ENCODE measurements at places on chromosomes 2 and 18.

DNA sequence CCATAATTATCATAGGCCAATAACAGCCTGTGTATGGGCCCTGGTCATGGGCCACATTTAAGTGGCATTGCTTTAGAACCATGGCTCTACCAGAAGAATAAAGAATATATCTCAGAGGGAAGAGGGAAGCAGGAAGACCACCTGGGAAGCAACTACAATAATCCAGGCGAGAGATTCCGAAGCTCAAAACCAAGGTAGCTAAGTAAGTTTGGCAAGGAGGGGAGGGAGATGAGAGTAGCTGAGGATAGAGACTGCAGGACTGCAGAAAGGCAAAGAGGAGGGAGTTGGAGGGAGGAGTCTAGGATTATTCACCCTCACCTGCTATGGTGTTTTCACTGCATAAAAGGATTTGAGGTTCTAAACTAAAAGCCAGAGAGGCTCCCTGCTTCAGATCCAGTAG, 293.5 kb downstream of the SETBP1 start:
- DNase-seq: no peak

DNA sequence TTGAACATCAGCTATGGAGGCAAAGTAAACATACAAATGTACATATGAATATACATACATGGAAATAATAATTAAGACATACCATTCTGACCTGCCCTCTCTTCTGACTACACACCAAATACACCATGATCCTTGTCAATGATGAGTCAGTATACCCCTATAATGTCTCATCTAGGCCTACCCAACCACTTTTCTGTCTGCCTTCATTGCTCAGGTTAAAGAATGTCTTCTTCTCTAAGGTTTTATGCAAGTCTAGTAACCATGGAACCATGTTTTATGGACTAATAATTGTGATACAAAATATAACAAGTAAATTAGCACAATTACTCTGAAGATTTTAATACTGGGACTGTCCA, 128.7 kb downstream of the NCKAP5 start:
- no peak for DNase-seq

DNA sequence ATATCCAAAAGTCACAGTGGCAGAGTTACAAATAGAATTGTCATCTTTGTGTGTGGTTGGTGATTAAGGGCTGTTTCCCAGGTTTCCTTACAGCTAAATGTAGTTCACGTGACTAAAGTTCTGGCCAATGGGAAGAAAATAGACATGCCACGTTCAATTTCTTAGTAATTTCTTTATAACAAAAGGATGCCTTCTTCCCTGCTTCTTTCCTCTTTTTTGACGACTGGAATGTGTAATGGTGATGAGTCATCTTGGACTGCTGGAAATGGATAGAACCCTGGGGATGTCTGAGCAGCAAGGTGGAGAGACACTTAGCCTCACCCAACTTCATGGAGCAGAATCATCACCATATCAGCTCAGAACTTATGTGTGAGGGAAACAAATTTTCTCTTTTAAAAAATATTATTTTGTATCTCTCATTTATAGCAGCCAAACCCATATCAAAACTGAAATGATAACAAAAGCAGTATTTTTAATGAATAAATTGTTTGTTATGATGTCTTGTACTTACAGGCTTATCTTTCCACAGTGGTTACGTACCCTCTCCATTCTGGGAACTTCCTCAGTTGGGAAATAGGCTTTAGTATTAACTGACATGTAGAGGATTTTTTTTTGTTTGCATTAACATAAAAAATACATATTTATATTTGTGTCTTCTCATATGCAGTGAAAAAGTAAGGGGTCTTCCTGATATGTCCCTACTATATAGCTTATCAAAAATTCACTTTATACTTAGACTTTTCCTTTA, 91.1 kb upstream of the CDH2 start:
- DNase-seq: no peak

GRCh38 chr18:48296581-48296980, 112.6 kb downstream of the ZBTB7C start:
- DNase-seq: no peak

DNA sequence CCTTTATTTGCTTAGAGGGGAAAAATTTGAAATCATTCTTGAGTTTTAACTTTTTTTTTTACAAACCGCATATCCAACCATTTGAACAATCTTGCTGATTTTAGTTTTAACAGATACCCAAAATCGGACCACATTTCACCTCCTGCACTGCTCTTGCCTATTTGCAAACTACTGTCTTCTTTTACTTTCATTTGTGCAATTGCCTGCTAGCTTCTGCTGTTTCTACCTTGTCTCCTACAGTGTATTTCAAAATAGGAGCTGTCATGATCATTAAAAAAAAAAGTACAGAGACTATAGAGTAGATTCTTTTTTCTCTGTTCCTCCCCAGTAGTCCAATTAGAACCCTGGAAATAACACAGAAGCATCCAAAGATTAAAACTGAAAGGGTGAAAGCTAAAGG, 1081.2 kb downstream of the SOCS6 start:
- no peak for DNase-seq

DNA sequence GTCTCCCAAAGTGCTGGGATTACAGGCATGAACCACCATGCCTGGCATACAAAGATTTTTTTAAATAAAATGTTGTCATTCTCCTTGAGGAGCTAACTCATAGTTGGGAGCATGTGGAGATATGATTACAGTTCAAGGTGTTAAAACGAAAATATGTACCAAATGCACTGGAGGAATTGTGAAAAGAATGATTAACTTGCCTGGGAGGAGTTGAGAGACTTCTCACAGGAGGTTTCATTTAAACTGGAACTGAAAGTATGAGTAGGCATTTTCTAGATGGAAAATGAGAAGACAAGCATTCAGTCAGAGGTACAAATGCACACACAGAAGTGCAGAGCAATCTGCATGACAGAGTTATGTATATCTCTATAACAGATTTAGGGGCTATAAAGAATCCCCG, 126.6 kb upstream of the PDE1A start:
- no peak for DNase-seq

DNA sequence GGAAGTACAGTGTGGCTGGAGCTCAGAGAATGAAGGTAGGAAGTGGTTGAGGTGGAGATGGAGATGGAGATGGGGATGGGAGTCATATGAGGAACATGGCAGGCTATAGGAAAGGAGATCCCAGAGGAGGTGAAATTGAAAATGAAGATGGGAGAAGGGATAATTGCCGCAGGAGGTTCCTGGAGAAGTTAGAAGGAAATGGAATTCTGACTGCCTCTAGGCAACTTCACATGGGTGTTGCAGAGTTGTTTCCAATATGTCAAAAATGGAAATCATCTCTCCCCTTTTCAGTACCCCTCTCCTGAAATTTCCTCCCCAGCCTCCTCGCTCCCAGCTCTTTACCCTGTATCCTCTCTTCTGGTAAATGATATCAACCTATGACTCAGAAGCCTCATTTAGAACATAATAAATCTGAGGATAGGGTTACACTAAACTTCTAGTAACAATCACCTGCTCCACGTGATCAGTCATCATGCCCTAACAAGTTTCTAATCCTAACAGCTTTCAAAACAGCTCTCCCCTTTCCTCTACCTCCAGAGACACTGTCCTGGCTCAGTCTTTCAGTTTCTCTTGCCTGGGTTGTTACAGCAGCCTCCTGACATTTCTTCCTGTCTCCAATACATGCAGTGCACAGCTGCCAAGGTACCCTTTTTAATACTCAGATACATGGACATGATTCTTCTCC, 201.9 kb upstream of the RBMS1 start:
- DNase-seq: no peak

DNA sequence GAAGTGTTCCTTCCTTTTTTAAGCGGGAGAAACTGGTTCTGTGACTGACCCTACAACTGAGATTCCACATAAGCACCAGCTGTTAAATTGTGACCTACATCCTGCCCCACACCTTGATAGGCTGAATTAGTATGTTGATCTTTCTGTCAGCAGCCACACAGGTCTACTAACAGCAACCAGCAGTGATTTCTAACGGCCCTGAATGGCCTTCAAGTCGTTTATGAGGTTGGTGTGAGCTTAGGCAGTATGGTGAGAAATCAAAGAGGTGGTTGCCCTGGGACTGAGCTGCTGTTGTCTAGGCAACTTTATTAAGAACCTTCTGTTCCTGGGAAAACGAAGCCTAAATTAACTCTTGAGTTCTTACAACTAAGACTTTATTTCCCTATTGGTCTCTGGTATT, 197.2 kb upstream of the FSHR start:
- DNase-seq: no peak

DNA sequence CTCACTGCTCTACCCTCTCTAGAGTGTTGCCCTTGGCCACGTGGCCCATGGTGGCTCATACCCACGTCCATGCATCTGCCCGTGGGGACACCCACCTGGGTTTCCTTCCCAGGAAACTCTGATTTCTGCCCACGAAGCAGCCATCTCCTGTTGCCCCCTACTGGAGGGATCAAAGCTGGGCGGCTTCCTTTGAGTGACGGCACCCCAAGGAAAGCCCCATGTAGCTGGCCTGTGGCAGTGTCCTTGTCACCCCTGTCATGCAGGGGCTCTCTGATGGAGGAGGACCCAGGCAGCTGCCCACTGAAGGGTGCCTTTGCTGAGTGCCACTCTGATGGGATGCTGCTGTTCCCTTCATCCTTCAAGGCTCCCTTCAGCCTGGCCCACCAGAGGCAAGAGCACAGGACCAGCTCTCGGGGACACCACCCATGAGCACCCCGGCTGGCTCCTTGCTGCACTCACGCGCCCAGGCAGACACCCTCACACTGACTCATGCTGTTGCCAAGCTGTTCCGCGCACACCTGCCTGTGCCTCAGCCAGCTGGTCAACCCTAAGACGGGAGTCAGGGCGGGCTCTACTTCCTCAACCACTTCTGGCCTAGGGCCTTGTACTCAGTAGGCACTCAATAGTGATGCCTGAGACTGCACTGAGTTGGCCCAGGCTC, 101.1 kb downstream of the CTIF start:
- DNase-seq: no peak

GRCh38 chr2:54673501-54673998, 49.9 kb upstream of the EML6 start:
- DNase-seq: peak; percentile 23

DNA sequence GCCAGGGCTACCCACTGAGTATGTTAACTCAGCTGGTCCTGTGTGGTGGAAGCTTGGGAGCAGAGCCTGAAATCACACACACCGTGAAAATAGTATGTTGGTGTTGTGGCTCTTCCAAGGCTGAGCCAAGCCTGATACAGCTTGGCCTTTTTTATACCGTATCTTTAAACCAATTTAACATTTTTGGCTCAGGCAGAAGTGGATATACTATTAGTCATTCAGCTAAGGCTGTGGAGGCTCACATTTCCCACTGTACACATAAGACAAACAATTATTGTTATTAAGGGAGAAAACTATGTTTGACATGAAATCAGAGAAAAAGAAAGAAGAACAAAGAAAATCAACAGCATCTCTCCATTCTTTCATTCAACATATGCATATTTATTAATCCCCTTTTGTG, 159.0 kb downstream of the BCL11A start:
- DNase-seq: no peak

DNA sequence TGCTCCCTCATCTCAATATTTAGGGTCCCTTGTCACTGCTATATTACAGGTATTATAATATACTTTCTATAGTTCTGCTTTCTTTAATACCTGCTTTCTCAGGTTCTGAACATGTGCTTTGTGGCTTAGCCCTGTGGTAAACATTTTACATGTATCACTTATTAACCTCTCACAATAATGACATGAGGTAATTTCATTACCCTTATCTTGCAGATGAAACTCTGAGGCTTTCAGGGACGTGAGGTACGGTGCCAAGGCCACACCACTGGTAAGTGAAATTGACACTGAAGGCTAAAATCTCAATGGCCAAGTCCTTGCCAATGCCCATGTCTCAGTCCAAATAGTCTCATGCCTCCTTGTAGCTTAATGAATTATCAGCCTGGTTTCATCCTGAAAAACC, 21.7 kb downstream of the LINC00305 start:
- no peak for DNase-seq

DNA sequence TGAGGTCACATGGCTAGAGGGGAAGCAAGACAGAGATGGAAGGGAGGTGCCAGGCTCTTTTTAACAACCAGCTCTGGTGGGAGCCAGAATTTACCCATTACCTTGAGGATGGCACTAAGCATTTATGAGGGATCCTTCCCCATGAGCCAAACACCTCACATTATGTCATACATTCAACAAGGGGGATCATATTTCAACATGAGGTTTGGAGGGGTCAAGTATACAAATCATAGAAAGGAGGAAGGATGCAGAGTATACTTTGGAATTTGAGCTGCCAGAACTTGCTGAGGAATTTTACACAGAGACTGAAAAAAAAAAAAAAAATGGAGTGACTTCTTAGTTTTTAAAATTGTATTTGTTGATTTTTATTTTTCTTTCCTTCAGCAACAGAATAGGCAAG, 891.4 kb downstream of the CCDC85A start:
- no peak for DNase-seq

- DNase-seq: no peak
Observed at GRCh38 chr2:173017646-173018420, 57.8 kb upstream of the MAP3K20 start.

DNA sequence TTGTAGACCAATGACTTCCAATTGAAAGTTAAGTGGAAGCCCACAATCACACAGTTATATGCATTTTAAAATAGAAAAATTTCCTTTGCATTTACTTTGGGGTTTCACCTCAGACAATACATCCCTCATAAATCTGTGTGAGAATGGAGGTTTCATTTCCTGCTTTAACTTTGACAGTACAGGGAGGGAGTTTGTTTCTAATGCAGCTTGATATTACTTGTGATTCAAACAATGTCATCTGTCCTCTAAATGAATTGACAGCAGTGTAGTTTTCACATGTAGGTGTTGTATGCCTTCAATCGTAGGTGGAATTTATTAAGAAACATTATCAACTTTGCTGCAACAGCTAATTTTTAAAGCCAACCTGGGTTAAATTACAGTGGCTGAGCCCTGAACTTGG, 75.2 kb downstream of the TMEFF2 start:
- no peak for DNase-seq

GRCh38 chr18:32773382-32773712, 524 bp upstream of the KLHL14 start:
- DNase-seq: no peak

DNA sequence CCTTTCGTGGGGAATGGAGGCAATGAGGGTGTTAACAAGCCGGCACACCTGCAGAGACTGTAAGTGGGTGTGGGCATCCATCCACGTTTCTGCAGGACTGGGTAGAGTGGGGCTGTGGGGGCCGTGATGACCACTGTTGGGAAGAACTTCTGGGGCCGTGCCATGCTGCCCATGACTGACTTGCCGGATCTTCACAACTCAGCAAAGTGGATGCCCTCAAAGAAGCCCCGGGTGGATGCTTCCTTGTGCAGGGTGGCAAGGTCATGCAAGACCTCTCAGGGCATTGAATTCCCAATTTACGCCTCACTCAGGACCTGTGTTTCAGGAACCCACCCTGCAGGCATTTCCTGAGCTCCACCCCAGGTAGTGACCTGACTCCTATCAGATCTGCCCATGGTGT, 143.5 kb upstream of the TPO start:
- DNase-seq: no peak

GRCh38 chr2:59677158-59677557, 876.3 kb downstream of the BCL11A start:
- DNase-seq: no peak
